ENCODE measurements at places on chromosomes 16 and 17. TPM values are rescaled to one million over a fixed set of nuclear protein-coding genes. Genes with fewer than 3 reads are reported as not detected.
A peak's percentile ranks its signal among the peaks of the same experiment; 100 is the strongest.

CHTF8 gene
- total RNA-seq: 35.3 TPM

NPIPA8 gene
- not detected for total RNA-seq

HSDL1 gene
- 6.3 TPM for total RNA-seq

OR4D1 gene
- not detected for total RNA-seq

FOXC2 gene
- total RNA-seq: 0.66 TPM

RUNDC3A gene
- total RNA-seq: 2.6 TPM

DNA sequence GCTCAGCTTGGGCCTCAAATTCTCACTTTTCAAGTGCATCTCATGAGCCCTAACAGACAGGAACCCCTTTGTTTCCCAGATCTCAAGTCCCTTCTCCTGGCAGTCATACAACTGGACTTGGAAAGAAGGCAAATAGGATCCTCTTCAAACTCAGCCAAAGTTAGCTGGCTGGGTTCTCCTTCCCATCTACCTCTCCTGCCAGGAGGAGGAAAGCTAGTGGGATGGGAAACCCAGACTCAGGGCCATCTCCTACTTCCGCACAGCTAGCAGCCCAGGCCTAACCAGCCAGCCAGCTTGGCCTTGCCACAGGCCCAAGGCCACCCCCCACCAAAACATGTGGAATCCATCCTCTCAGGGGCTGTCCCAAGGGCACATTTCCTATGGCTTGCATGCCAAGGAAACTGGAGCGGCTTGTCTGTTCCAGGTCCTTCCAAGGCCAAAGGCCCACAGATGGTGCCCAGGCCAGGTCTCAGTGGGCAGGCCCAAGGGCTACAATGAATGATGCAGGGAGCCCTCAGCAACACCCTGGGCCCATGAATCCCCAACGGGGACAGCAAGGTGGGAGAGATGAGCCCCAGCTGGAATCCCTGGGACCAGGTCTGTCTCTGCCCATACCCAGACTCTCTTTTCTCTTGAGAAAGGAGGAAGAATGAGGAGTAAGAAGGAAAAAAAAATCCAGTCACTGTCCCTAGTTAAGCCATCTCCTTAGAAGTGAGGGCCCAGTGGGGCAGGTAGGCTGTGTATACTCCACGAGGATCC is 1.7 kb downstream of the SMARCD2 start:
- peak; percentile 36 for DNase-seq

DNA sequence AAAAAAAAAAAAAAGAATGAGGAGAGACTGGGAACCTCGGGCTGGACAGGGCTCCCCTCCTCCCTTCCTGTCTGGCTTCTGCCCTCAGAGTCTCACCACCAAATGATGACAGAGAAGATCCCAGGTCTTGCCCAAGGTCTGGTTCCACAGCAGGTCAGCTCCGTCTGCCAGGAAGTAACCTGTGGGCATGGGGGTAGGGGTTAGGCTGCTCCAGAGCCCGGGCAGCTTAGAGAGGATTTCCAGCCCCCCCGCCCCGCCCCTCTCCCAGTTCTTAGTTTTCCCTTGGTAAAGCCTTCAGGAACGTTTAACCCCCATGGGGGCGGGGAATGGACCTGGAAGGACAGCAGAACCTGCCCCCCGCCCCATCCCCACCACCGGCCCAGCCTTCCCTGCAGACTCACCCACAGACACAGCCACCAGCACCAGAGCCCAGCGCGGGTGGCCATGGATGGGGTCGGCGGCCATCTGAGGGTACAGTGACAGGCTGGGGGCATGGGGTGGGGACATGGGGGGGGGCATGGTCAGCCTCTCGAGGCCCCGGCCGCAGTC is 700 bp downstream of the TLCD2 start:
- no peak for DNase-seq

DNA sequence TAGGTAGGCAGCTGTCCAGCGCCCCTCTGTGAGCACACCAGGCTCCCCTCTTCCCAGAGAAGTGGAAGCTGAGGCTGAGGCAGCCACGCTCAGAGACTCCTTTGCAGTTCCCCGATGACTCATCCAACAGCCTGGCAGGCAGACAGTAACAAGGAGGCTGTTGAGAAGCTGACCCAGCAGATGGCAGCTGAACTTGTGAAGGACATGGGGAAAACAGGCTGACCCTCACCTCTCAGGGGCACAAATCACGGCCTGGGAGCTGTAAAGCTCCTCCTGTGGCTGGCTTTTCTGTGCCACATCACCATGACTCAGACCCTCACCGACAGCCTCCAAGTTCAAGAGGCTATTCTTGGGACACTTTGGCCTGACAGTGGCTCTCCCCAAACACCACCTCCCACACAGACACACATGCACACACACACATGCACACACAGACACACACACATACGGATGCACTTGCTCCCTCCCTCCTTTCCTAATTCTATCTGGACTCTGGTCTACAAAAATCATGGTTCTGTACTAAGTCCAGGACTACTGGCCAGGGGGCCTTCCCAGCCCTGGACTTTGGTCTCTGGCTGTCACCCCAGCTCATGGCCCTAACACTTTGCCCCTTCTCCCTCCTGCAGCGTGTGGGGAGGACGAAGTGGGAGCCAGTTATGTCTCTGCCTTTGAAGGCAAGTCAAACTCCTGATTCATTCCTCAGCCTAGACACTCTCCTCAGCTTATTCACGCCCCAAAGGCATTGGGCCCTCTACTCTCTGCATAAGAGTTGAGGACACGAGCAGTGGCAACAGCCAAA is 23.2 kb downstream of the MAP3K14 start:
- peak; percentile 91 for DNase-seq

- DNase-seq: no peak
Measured at GRCh38 chr16:75064403-75065148, 52.0 kb downstream of the LDHD start.

DNA sequence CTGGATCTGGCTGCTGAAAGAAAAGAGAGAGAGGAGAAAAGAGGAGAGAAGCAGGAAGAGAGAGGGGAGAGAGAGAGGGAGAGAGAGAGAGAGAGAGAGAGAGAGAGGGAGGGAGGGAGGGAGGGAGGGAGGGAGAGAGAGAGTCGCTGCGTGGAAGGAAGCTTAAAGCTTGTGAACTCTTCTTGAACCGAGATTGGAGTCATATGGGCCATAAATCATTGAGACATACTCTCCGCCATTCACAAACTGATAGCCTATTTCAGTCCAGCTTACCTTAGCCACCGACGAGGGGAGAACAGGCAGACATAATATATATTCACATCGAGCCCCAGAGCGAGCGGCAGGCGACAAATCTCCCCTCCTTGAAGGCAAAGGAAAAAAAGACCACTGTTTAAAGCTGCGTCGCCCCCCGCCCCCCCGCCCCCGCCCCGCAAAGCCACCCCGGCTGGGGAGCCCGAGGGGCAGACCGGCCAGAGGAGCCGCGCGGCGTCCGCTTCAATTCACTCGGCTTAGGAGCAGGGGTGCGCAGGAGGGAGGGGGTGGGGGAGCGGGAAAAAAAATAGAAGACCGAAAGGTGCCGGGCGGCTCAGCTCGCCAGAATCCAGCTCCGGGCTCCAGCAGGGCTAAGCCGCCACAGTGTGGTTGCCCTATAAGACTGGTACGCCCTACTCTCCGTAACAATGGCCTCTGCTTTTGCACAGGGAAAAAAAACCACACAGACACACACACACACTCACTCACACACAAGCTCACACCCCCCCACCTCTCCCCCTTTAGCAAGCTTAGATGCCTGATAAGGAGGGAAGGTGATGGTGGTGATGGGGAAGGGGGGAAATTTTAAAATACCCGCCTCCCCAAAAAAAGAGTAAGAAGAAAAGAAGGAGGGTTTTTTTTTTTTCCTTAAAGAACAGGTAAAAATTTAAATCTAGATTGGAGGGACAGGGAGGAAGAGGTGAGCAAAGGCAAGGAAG is 10.6 kb upstream of the HOXB2 start:
- no peak for DNase-seq

DNA sequence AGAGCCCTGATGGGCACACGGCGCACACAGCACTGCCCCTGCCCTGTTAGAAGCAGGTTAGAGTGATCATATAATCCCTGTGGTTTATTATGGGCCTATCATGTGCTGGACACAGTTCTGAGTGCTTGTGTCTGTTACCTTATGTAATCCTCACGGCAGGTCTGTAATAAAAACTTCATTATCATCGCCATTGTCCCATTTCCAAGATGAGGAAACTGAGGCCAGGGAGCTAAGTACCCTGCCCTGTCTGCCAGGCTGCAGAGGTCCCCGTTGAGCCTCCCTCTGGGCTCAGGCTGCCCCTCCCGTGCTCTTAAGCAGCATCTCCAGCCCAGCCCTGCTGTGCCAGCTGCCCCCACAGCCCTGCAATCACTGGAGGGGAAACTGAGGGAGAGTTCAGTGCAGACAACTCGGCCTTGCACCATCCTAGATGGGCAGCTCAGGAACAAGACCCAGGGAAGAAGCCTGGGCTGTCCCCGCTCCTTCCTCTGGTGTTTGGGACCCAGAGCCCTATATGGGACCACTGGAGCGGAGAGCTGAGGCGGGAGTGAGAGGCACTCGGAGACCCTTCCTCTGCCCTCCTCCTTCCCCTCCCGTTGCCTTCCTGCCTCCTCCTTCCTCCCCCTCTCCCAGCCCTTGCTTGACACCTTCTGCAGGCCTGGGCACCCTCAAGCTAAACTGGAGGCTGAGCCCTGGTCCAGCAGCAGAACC is 42.0 kb downstream of the WNT3 start:
- no peak for DNase-seq

DNA sequence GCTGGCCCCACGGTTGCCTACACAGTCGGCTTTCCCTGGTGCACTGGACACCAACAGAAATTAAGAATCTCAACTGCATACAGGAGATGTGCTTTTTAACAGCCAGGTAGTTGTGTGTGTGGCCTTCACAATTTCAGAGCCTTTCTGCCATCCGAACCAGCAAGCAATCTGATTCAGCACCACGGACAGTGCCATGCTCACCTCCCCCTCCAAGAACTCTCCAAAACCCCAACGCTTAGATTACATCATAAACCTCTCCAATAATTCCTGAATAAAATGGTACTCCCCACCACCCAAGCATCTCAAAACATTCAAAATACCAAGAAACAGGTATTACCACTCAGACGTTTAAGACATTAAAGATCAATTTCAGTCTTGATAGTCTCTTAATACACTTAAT is 31.8 kb downstream of the USP7 start:
- peak; percentile 73 for DNase-seq

GRCh38 chr16:31386157-31386984 is 6.8 kb upstream of the ITGAD start:
- DNase-seq: peak; percentile 62

DNA sequence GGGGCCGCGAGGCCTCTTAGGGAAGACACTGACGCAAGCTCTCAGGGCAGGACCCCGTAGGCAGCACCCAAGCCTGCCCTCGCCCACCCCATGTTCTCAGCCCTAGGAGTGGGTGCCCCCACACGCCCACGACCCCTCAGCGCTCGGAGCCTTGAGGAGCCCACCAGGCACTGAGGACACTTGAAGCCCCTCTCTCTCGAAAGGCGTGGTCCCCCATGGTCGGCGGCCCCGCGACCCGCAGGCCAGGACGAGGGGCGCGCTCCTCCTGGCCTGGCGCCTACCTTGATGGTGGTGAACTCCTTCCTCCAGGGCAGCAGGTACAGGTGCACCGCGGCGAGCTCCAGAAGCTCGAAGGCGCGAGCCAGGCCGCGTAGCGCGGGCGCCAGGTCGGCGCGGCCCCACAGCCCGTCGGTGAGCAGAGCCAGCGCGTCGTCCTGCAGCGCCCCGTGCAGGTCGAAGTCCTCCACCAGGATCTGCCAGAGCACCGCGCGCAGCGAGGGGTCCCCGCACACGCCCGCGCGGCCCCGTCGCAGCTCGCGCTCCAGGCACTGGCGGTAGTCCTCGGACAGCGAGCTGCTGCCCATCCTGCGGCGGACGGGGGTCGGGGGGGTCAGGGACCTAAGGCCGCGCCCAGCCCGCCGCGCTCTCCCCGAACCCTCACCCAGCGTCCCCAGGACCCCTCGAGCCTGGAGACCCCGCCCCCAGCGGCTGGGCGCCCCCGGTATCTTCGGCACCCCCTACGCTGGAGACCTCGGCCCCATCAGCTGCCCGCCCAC is 668 bp downstream of the SPATA2L start:
- DNase-seq: peak; percentile 81

DNA sequence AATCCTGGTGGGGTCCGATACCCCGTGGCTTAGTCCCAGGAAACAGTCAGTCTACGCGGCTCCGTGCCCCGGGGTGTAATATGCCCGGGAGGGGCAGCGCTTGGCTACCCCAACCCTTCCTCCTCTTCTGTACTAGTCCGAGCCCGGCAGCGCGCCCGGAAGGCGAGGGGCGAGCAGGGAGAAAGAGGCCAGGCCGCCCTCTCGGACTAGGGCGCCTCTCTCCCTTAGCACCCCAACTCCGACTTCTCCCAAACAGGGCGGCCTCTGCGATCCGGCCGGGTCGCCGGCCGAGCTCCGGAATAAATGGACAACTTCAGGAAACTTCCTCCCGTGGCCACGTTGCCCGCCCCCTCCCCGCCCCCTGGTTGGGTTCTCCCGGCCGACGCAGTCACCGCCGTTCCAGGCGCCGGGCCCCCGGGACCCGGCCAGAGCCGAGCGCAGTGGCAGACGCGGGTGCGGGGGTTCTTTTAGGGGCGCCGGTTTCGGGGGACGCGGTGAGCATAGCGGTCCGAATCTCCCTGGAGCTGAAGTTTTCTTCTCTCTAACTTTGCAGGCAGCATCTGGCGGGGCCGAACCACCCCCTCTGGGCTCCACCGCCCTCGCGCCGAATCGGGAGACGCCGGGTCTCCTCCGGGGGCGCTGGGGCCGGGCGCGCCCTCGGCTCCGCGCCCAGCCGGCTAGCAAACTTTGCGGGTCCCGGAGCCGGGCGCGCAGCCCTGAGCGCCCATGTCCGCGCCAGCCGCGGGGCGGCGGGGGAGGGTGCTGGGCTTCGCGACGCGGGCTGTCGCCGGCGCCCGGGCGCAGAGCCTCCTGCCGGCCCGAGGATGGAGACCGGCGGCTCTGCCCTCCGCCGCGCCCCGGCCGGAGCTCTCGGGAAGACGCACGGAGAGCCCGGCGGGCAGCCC is at the start of gene SDK2:
Gene SDK2 (minus strand): TSS at position 301 of the 905 bp plus-strand sequence. CDS start 357 bp downstream, outside the sequence.
- DNase-seq: no peak

DNA sequence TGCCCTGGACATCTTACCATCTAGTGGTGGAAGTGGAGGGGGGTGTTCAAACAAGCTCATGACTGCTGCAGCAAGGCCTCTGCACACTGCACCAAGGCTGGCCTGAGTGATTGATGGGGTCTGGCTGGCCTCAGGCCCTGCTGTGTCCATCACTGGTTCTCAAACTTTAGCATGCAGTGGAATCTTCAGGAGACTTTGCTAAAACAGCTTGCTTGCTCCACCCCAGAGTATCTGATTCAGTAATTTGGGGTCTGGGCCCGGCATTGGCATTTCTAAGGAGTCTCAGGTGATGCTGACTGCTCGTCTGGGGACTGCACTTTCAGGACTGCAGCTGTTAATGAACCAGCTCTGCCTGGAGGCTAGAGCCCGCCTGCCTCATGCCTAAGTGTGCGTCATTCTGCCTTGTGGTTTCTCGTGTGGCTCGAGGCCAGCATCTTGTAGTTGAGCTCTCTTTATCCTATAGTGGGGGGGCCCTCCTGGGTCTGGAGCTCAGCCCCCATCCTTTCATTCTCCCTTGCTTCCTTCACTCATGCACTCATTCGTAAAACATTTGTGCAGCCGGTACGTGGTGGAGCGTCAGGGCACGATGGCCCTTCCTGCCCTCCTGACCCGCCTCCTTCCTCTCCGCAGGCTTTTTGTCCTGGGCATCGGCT is 4.1 kb downstream of the MGAT5B start:
- DNase-seq: no peak

- peak; percentile 88 for DNase-seq
Measured at GRCh38 chr17:7308625-7309433, 1.4 kb downstream of the EIF5A start.

- no peak for DNase-seq
Measured at GRCh38 chr16:27040732-27041131, 26.0 kb upstream of the C16orf82 start.

Data from body of pancreas (tissue), 4 donors.